ENCODE measurements at places on chromosomes 2 and 18. TPM values are rescaled to one million over a fixed set of nuclear protein-coding genes. Genes with fewer than 3 reads are reported as not detected.

The IL36A gene
- 1.5 TPM for total RNA-seq

GRCh38 chr2:79985145-79985544 is 319.4 kb downstream of the LRRTM1 start:
- no peak for DNase-seq

The MOGAT1 gene
- not detected for total RNA-seq

DNA sequence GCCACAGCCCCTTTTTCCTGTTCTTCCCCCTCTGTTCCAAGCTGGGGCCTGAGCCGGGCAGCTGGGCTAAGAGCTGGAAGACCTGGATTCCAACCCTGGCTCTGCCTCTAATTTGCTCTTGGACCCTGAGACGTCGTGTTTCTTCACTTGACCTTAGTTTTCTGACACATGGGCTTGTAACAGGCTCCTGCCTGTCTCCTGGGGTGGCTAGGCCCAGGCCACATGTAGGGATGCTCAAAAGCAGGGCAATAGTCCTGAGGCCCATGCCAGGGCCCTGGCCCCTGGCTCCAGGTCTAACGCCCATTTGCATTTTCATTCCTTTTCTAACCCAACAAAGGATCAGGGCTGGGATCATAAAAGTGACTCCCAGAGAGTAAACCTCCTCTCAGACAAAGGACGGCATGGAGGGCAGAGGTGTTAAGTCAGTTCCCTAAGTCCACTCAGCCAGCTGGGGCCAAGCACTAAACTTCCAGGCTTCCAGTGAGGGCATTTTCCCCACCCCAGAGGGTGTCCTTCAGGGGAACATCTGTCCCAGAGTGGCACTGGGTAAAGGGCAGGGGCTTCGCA is 16.6 kb upstream of the DNMT3A start:
- no peak for DNase-seq

The UGGT1 gene
- 54.0 TPM for total RNA-seq

The SRD5A2 gene
- total RNA-seq = not detected

The CD207 gene
- not detected for total RNA-seq

GRCh38 chr18:61679836-61680235 is 213.0 kb downstream of the RNF152 start:
- no peak for DNase-seq
